ENCODE measurements at places on chromosomes 5 and 9.

- DNase-seq = peak; percentile 30
Observed at GRCh38 chr5:32278406-32278805, 34.3 kb downstream of the MTMR12 start.

DNA sequence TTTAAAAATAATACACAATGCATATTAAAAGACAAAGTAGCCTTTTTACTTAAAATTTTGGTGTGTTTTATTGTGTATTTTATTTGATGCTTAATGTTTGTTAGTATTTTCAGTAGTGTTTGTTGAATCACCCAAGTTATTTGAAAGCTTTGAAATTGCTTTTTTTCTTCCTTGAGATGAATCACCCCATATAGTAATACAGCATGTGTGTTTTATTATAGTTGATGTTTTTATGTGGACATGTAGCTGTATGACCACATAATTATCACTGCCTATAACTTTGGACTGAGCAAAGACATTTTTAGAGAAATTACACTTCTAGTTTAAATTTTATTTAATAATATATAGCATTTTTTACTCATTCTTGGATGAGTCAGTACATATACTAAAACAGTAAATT is 18.0 kb downstream of the FAM174A start:
- no peak for DNase-seq

GRCh38 chr9:133906932-133907910 is 84.9 kb downstream of the VAV2 start:
- DNase-seq = no peak

DNA sequence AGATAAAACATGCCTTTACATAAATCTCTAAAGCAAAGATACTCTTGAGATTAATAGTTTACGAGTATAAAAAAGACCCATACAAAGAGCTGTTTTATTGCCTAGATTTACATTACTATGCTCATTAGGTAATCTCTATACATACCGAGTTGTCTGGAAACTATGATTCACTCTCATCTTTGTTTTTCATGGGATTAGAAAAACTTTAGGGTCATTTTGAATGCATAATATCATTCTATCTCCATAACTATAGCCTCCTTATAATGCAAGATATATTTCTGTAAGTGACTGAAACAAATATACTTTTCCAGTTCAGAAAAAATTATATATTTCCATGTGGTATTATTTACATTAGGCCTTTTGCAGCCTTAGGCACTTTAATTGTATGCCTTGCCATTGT is 1088.7 kb upstream of the ARRDC3 start:
- no peak for DNase-seq

DNA sequence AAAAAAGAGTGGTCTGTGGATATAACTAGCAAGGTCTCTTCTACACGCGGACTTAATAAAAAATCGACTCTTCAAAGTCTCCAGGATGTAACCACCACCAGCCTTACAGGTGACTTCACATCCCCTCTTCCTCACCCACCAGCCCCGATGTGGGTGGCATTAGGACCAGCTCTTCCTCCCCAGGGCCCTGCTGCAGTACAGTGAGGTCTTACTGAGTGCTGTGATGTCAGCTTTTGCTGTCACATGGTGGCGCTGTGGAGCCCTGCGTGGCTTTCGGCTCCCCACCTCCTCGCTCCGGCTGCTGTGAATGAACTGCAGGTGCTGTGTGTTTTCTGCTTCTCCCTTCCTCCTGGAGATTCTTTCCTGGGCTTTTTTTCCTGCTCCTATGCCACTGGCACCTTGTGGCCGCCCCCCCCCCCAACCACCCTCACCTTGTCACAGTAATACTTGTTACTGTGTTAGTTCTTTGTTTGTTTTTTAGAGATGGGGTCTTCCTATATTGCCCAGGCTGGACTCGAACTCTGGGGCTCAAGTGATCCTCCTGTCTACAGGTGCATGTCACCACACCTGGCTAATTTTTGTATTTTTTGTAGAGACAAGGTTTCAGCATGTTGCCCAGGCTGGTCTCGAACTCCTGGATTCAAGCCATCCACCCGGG is 15.8 kb upstream of the RAPGEF1 start:
- DNase-seq = peak; percentile 65

DNA sequence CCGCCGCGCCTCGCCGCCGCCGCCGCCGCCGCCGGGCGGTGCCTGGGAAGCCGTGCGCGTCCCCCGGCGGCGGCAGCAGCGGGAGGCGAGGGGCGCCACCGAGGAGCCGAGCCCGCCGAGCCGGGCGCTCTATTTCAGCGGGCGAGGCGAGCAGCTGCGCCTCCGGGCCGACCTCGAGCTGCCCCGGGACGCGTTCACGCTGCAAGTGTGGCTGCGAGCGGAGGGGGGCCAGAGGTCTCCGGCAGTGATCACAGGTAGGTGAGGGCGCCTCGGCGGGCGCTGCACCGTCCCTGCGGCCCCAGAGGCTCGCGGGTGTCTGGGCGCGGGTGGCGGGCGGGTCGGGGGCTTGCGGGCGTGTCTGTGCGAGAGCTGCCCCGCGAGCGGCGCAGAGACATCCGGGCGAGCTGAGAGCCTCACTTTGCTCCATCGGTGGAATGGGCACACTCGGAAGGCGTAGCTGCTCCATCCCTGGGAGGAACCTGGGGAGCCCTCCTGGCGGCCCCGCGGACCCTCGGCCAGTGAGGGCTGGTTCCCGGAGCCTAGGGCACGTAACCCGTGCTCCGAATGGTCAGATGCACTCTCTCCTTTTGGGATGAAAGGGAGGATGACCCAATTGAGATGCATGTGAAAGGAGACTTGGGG is 864 bp downstream of the PAPPA start:
- DNase-seq = no peak

DNA sequence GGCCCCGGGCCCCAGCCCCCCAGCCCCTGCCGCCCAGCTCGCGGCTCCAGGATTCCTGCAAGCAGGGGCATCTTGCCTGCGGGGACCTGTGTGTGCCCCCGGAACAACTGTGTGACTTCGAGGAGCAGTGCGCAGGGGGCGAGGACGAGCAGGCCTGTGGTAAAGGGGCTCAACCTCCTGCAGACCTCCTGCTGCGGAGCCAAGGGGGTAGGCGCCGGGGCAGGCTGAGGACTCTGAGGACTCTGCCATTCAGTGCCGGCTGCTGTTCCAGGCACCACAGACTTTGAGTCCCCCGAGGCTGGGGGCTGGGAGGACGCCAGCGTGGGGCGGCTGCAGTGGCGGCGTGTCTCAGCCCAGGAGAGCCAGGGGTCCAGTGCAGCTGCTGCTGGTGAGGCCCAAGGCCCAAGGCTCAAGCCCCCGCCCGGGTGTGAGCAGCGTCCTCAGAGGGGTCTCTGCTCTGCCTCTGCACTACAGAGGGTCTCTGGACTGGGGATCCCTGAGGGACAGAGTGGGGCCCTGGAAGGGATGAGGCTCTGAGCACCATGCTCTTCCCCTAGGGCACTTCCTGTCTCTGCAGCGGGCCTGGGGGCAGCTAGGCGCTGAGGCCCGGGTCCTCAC is 3.4 kb downstream of the MAMDC4 start:
- no peak for DNase-seq

DNA sequence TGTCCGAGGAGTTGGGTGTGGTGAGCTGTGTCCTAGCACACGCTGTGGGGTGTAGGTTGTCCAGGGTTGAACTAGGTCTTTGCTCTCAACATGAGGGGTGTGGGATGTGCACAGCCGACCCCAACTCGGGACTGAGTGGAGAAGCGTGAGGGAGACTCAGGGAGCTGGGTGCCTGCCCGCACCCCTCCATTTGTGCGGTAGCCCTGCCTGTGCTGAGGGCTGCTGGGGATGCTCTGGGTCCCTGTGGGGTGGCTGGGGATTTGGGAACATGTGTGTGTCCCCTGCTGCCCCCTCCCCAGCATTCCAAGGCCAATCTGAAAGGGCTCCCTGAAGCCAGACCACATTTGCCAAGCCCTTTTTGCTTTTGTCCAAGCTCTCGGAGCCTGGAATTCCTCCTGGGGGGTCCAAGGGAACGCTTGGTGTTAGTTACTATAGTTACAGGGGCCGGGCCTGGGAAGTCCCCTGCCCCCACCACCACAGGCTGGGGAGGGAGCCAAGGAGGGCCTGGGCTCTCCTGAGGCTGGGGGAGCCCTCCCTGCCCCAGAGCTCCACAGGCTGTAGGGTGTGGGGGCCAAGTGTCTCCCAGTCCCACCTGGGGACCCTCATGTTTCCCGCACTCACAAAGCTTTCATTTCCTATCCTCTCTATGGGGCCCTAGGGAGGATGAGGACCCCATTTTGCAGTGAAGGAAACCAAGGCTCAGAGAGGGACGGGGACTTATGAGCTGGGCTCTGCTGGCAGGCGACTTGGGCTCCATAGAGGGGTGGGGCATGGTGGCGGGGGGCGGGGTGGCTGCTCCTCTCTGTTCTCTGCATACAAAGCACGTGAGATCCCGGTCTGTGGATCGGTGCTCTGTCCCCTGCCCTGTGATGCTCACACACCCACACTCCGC is 1.1 kb downstream of the CRB2 start:
- DNase-seq = no peak

DNA sequence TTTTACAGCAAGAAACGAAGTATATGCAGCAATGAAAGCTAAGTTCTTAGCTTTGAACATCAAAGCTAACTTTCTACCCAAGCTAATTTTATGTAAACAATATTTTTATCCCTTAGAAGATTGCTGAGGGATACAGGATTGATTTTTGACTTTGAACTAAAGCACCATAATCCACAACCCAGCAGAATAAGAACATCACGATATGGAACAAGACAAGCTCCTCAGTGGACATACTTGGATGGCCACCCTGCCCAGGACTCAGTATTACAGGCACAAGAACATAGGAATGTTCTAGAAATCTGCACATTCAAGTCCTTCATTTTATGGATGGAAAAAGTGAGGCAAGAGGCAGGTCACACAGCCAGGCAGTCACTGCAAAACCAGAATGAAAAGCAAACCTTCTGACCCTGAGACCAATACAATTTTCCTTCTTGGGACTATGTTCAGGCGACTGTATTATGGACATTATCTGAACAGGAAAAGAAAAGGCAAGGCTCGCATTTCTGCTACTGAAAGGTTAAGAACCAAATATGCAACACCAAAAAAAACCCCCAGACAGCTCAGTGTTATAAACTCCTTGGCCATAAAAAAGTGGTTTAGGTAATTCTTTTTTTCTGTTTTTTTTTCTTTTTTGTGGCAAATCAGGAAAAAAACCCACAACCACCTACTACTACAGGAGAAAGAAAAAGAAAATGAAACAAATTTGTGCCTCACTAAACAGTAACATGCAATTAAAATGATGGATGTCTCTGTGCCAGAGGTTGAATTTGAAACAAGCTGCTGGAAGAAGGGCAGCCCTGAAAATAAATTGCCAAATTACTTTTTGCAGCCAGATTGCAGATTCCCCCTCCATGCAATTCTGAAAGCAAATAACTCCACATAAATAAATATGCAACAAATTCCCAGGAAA is 25.4 kb downstream of the EPB41L4B start:
- no peak for DNase-seq

GRCh38 chr9:134592018-134592818 is 49.4 kb upstream of the COL5A1 start:
- DNase-seq = no peak

- no peak for DNase-seq
Observed at GRCh38 chr9:35406183-35406959, 83.5 kb upstream of the RUSC2 start.

DNA sequence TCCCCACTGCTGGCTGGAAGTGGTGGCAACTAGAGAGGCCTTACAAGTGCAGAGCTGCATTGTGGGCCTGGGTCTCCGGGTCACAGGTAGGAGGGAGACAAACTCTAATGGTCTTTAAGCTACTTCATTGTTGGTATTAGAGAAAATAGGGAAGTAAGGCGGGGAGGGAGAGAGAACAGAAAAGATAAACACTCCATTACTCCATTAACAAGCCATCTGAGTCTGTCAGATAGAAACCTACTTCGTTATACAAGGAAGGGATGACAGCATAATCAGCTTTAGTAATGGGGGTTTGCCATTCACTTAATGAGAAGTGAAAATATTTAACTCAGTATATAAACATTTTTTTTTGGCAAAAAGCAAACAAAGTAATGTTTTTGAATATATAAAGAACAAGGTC is 107.4 kb downstream of the TLE1 start:
- no peak for DNase-seq

GRCh38 chr5:68154119-68154857 is 61.3 kb upstream of the PIK3R1 start:
- DNase-seq = no peak

DNA sequence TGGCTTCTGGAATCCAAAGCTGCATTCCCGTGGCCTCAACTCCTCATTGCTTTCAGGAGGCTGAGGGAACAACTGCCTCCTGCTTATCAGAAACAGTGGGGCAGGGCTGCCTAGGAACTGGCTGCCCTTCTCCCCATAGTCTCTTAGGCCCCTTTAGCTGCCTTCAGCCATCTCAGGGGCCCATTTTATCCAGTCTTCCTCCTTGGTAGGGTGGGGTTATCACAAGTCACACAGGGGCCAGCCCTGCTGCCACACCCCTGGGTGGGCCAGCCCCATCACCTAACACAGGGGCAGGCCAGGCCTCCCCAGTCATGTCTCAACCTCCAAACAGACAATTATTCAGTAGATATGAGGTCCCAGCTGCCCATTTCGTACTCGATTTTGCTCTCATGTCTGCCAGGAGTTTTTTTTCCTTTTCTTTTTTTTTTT is 3.9 kb downstream of the ALAD start:
- no peak for DNase-seq

- no peak for DNase-seq
Observed at GRCh38 chr5:150065886-150066285, 20.5 kb downstream of the CSF1R start.

DNA sequence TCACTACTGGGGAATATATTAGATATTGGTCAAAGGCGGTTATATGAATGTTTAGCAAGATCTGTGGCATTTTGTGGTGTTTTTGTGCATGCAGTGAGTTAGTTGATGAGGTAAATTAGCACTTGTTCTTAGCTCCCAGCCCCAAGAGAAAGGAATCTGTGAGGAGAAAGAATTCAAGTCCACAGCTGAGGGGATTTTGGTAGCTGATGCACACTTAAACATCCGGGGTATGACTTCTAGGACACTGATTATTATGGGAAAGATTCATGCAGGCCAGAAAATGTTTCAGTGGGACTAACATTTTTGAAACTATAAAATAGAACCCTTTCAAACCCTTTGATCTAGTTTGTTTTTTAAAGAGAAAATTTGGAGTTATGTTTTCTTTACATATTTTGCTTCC is 118.2 kb upstream of the RPS23 start:
- DNase-seq = peak; percentile 59

DNA sequence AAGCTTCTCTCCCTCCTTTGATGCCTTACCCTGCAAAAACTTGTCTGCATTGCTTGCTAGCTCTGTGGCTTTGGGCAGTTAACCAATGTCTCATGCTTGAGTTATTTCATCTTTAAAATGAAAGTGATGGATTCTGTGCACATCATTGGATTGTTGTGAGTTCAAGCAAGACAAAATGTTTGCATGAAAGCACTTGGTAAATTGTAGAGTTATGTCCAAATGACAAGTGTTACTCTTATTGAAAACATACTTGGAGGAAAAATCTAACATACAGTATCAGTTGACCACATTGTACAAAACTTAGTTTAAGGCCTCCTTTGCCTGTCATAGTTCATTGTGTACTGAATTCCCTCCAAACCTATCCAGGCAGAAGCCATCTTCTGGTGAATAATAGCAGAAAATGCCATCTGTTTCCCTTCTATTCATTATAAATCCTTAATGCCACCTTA is 30.0 kb downstream of the TGFBR1 start:
- peak; percentile 50 for DNase-seq
